ENCODE measurements at places on chromosomes 5 and 9.

GRCh38 chr9:14779566-14780022, 57.1 kb upstream of the CER1 start:
- no peak for DNase-seq

GRCh38 chr5:53416144-53416738, 64.2 kb upstream of the FST start:
- no peak for DNase-seq

- no peak for DNase-seq
These were observed 29.6 kb downstream of the RNF145 start for GRCh38 chr5:159179529-159180305.

DNA sequence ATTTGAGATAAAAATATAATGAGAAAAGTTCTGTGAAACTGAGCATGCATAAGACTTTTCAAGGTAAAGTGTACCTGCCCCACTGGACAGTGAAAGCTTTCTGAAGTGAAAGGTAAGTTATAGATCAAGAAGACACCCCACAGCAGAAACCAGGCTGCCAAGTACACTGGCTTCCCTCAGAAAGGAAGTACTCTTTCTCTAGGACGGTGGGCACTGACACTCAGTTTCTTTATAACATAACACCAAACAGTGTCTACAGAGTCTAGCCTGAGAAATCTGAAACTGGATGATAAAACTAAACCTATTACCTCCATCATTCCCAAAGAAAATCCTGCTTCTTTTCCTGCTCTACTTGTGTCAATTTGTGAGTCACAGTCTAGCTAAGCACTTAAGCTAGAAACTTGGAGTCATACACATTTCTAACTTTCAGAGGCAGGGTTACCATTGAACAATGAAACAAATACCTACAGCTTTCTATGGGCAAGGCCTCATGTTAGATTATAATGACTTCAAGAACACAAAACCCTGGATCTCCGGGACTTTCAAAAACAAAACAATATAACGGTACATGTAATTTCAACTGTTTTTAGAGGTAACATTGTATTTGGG, 136.7 kb downstream of the CPLANE1 start:
- DNase-seq, result no peak

GRCh38 chr9:132293145-132293721, 61.6 kb downstream of the SETX start:
- peak; percentile 21 for DNase-seq

All from central memory CD4-positive, alpha-beta T cell (primary cell).